Stimulated activated CD4-positive, alpha-beta T cell treated with anti-CD3 and anti-CD28 coated beads, TNF-alpha, amount 100 ng/mL, for 48 hours (primary cell): ENCODE measurements at places on chromosomes 16 and 17.
A peak's percentile ranks its signal among the peaks of the same experiment; 100 is the strongest.

DNA sequence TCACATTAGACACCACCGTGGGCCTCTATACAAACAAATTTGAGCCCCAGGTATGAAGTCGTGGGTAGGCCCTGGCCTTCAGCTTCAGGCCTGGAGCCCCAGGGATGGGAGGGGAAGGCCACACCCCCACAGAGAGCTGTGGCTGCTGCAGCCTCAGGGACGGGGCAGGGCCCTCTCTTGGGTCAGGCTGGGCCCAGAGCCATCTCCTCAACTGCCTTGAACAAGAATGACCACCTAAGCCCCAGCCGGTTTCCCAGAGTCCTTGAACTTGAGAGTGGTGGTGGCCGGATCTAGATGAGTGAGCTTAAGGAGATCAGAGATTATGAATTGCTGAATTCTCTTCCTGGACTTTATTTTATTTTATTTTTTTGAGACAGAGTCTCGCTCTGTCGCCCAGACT lies 18.6 kb downstream of the SCNN1B start:
- no peak for DNase-seq

DNA sequence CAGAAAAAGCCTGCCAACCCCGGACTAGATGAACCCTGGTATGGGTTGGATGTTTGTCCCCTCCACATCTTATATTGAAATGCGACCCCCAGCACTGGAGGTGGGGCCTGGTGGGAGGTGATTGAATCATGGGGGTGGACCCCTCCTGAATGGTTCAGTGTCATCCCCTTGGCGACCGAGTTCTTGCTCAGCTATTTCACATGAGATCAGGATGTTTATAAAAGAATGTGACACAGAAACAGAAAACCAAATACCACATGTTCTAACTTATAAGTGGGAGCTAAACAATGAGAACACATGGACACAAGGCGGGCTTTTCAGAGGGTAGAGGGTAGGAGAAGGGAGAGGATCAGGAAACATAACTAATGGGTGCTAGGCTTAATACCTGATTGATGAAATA lies 576.0 kb upstream of the HSBP1 start:
- no peak for DNase-seq

DNA sequence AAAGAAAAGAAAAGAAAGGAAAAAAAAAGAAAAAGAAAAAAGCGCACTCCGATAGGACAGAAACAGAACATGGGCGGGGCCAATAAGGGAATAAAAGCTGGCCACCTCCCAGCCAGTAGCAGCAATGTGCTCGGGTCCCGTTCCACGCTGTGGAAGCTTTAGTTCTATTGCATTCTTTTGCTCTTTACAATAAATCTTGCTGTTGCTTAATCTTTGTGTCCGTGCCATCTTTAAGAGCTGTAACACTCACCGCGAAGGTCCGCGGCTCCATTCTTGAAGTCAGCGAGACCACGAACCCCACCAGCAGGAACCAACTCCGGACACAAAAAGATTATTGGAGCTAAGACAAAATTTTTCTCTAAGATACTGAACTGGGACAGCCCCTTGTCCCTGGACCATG lies 3.1 kb upstream of the ARL5C start:
- no peak for DNase-seq

DNA sequence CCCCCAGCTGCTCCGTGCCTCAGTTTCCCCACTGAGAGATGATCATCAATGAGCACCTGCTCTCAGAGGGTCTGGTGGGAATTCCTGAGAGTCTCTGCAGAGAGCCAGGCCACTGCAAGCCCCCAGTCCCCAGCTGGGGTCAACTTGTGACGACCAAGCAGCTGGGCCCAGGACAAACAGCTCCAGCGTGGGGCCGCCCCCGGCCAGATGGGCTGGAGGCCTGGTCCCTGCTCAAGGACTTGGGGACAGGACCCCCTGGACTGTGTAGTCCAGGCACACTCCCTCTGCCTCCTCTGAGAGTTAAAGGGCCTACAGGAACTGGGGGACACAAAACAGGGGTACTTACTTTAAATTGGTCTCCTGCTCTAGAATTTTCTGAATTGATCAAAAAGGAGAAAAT lies 16.6 kb upstream of the AATK start:
- no peak for DNase-seq

DNA sequence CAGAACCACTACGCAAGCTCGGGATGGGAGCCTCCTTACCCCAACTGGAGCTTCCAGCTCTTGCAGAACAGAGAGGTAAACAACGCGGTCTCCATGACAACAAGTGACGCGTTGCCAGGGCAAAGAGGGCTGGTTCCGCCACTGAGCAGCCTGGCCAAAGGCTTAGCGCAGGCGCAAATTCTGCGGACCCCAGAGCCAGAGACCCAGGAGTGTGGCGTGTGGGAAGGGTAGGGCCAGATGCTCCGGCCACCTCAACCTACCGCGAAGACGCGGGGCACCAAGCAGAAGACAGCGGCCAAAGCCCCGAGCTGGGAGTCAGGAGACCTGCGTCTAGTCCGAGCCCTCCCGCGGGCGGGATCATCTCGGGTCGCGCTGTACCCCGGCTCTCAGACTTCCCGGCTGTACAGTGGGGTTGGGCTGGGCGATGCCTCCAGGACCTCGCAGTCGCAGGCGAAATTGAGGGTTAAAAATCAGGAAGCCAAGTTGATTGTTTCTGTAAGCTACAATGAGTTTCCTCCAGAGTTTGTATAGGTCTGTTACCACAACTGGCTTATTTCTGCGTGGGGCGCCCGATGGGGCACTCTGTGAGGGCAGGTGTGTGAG lies at the start of gene TEKT1:
Gene TEKT1, minus strand, starts transcription at position 69 of the 603 bp plus-strand sequence. CDS start 1,353 bp downstream, outside the sequence.
- DNase-seq: peak; percentile 34
